ENCODE measurements at places on chromosomes 7 and 10. TPM values are rescaled to one million over a fixed set of nuclear protein-coding genes. Genes with fewer than 3 reads are reported as not detected.

GRCh38 chr7:76066716-76067503, 19.0 kb downstream of the MDH2 start:
- no peak for DNase-seq

DNA sequence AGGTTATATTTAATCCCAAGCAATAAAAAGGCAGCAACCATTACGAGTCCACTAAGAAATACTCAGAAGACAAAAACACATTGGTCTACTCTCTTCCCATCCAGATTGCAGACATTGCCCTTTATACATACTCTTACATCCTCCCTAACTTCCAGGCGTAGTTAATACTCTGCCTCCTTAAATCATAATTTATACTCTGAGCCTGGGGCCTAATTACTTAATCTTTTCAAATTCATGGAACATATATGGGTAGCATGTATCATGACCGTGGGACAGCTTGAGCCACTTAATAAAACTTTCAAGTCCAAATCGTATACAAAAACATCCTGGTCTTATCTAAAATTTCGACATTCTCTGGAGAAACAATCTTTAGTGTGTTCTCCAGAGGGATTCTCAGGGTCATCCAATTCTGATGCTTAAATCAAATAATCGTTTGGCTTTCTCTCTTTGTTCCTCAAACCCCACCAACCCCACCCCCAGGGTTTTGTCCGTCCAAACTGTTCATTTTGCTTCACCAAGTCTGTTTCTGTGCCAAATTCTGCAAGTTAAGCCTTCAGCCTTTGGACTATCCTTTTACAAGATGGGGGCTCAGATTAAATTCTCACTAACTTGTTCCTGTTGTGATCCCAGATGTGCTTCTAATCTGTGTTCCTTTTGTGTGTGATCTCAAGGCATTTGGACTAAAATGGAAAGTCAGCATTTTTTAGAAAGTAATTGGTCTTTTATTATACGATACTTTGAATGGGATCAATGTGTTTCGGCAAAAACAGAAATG, 86.4 kb downstream of the ADAM12 start:
- no peak for DNase-seq

LOXL4 gene
- 13.0 TPM for total RNA-seq

DNA sequence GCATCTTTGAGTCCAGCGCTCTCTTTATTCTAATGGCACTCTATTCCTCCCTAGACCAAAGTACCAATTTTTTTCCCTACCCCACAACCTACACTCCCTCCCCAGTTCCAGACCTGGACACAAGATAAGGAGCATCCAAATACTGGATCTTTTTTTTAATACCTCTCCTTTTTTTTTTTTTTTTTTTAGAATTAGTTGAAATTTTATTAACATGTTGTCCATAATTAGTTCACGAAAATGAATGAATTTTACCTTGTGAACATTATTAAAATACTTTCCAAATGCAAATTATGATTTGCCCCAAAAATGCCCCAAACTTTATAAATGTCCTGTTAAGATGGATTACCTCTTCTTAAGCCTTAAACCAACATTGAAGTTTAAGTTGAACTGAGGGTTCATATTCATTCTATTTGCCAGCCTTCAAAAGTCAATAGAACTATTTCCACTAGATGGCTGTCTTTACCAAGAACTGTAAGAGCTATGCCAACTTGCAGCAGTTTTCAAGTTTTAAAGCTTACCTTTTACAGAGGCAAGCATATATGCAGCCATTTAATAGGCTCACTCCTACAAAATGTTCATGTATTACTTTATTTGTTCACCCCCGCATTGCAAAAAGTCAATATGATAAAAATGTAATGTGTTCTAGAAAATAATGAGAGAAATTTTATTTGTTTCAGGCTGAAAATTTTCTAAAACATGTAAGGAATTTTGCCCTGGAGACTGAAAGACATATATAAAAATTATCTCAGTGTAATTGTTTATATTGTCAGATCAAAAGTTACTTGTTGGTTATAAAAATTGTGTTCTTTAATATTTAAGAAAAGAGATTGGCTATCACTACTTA, 39.7 kb upstream of the TNKS2 start:
- no peak for DNase-seq

HOXA13 gene
- total RNA-seq = not detected

GRCh38 chr10:69018613-69019012, 30.0 kb downstream of the KIFBP start:
- no peak for DNase-seq

- no peak for DNase-seq
These were observed 7.3 kb downstream of the WDFY4 start for GRCh38 chr10:48691812-48692528.

DNA sequence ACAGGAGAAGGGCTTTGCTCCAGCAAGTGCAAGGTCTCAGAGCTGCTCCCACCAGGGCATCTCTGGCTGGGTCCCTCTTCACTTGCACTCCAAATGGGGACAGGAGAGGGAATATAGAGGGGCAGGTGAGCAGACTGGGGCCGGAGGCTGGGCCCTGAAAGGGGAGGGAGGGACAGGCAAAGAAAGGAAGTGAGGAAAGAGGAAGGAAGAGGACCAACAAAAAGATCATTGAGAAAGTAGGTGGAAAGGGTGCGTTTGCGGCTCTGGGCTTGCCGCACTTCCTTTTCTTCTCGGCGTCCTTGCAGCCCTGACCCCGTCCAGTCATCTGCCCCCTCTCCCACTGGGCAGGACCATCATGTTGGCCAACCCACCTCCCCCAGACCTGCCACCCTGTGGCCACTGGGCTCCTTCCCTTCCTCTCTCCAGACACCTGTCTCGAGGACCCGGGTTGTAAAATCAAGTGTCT, 14.0 kb downstream of the ITPRIP start:
- DNase-seq = no peak

GRCh38 chr10:132306343-132306685, 1.4 kb downstream of the STK32C start:
- DNase-seq = no peak

DNA sequence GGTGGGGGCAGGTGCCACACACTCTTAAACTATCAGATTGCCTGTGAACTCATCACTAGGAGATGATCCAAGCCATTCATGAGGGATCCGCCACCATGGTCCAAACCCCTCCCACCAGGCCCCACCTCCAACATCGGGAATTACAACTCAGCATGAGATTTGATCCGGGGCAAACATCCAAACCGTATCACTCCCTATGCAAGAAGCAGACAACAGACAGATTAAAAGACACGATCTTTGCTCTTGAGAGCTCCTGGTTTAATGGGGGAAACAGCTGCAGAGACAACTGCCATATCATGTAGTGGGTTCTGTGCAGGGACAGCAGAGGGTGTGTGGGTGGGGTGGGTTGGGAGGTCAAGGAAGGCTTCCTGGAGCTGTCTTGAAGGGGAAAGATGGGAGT, 123.6 kb downstream of the EMX2 start:
- DNase-seq = no peak

GRCh38 chr10:129426606-129427005, 40.4 kb upstream of the MGMT start:
- no peak for DNase-seq
